ENCODE measurements at places on chromosomes 16 and 17. TPM values are rescaled to one million over a fixed set of nuclear protein-coding genes. Genes with fewer than 3 reads are reported as not detected.

The KRT25 gene
- not detected for total RNA-seq

The LSM12 gene
- total RNA-seq = 33.8 TPM

The SLC46A1 gene
- total RNA-seq = 5.7 TPM

The SOX8 gene
- 3.0 TPM for total RNA-seq

GRCh38 chr17:27575096-27575911 is 55.7 kb upstream of the LGALS9 start:
- no peak for DNase-seq
- no peak overlapping the region for H3K27ac ChIP-seq
- H3K4me1 ChIP-seq = no peaks in the 10 kb centered on the region
- H3K4me3 ChIP-seq = no peak overlapping the region
- H3K36me3 ChIP-seq = no peaks in the 10 kb centered on the region

DNA sequence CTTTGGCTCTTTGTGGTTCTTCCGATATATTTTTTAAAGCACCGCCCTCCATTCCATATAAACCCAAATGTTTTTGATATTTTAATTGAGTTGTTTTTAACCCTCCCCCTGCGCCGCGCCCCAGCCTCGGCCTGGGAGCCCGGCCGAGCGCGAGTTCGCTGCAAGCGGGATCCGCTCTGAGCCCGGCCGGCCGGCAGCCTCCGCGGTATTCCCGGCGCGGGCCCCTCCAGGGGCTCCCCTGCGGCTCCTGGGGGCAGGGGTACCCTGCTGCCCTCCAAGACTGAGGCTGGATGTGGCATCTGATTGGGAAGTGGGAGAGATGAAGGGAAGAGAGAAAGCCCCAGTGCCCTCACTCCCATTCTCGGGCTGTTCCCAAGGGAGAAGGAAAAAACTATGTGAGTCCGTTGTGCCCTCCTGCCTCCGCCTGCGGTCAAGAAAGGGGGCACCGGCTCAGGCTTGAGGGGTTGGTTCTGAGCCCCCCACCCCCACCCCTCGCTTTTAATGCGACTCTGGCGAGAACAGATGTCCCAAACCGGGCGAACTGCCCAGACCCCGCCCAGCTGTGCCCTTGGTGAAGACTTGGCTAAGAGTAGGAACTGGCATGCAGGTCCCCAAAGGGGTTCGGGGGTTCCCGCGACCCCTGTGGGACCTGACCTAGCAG is 8.6 kb downstream of the NEUROD2 start:
- H3K27me3 ChIP-seq = peaks cover 96% of the 10 kb centered on the region
- no peak overlapping the region for H3K4me3 ChIP-seq
- H3K36me3 ChIP-seq = no peaks in the 10 kb centered on the region
- no peak overlapping the region for H3K27ac ChIP-seq
- no peak for DNase-seq

GRCh38 chr17:81025741-81026129 is 9.2 kb upstream of the BAIAP2 start:
- H3K4me3 ChIP-seq = no peak overlapping the region
- H3K36me3 ChIP-seq = no peaks in the 10 kb centered on the region
- DNase-seq = peak; percentile 74
- H3K27me3 ChIP-seq = no peaks in the 10 kb centered on the region
- peak overlapping the region; percentile 72 for H3K27ac ChIP-seq

GRCh38 chr17:7023576-7024401 is 939 bp downstream of the BCL6B start:
- H3K4me3 ChIP-seq = no peak overlapping the region
- peak overlapping the region; percentile 64 for H3K27ac ChIP-seq
- H3K4me1 ChIP-seq = peaks cover 32% of the 10 kb centered on the region
- DNase-seq = peak; percentile 94

DNA sequence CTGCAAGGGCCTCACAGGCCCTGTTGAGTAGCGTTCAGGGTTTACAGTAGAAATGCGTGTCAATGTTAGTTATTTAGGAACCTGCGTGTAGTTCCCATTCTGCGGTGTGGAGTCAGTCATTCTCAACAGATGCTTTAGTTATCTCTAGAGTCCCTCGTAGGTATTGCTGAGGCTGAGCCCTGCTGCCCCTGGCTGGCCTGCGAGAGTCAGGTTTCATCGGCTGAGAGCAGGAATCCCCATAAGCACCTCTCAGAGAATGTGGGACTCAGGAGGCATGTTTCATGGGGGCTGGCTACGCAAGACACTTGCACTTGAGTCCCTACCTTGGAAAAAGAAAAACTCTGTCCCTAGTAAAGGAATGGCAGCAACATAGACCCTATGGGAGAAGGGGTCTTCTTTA is 347.5 kb upstream of the ASIC2 start:
- no peak overlapping the region for H3K4me3 ChIP-seq
- no peak for DNase-seq
- H3K27ac ChIP-seq = no peak overlapping the region
- H3K4me1 ChIP-seq = peaks cover 2% of the 10 kb centered on the region

GRCh38 chr17:76993651-76994050 is 125.4 kb downstream of the MGAT5B start:
- peaks cover under 1% of the 10 kb centered on the region for H3K27me3 ChIP-seq
- H3K27ac ChIP-seq = no peak overlapping the region
- H3K4me3 ChIP-seq = no peak overlapping the region

DNA sequence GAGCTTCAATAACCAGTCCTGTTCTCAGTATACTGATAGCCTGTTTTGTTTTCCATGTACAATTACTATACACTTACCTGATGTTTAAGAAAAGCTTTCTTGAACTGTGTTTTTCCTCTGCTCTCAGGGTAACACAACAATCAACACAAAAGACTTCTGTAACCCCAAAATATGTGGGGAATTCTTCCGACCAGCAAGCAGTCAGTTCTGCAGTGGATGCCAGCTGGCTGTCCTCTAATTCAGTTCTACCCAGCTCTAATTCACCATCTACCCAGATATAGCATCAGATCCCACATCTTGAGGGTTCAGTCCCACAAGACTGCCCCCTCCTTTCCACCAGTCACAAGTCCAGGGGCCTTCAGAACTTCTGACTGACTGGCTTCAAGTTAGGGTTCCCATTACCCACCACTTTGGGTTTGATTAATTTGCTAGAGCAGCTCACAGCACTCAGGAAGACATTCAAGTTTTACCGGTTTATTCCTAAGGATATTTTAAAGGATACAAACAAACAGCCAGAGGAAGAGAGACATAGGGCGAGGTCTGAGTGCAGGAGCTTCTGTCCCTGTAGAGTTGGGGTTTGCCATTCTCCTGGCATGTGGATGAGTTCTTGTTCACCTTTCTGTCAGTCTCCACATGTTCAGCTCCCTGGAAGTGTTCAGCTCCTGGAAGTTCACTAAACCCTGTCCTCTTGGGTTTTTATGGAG is 178.2 kb downstream of the CHD9 start:
- peaks cover 34% of the 10 kb centered on the region for H3K36me3 ChIP-seq
- H3K27ac ChIP-seq = no peak overlapping the region
- H3K4me3 ChIP-seq = no peak overlapping the region
- H3K4me1 ChIP-seq = peaks cover 3% of the 10 kb centered on the region
- no peaks in the 10 kb centered on the region for H3K27me3 ChIP-seq

DNA sequence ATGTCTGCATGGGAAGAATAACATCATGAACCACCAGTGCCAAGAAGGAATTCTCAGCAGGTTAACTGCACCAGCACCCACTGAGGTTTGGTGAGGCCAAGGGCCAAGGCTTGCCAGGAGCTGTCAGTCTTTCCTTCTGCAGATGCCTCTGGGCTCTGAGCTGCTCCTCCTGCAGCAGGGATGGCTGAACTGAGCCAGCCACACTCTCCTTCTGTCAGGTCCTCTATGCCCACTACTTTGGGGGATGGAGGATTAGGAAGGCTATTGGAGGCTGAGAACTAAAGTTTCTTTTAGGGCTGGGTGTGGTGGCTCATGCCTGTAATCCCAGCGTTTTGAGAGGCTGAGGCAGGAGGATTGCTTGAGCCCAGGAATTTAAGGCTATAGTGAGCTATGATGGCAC is 71.6 kb downstream of the PLXDC1 start:
- peak overlapping the region; percentile 63 for H3K27ac ChIP-seq
- H3K4me1 ChIP-seq = peaks cover 8% of the 10 kb centered on the region
- H3K27me3 ChIP-seq = no peaks in the 10 kb centered on the region
- H3K4me3 ChIP-seq = no peak overlapping the region
- DNase-seq = no peak

- no peak overlapping the region for H3K27ac ChIP-seq
- peak; percentile 54 for DNase-seq
- H3K4me1 ChIP-seq = no peaks in the 10 kb centered on the region
- H3K27me3 ChIP-seq = no peaks in the 10 kb centered on the region
- H3K36me3 ChIP-seq = peaks cover 6% of the 10 kb centered on the region
Observed at GRCh38 chr17:80812362-80813088, 179.1 kb upstream of the CHMP6 start.

DNA sequence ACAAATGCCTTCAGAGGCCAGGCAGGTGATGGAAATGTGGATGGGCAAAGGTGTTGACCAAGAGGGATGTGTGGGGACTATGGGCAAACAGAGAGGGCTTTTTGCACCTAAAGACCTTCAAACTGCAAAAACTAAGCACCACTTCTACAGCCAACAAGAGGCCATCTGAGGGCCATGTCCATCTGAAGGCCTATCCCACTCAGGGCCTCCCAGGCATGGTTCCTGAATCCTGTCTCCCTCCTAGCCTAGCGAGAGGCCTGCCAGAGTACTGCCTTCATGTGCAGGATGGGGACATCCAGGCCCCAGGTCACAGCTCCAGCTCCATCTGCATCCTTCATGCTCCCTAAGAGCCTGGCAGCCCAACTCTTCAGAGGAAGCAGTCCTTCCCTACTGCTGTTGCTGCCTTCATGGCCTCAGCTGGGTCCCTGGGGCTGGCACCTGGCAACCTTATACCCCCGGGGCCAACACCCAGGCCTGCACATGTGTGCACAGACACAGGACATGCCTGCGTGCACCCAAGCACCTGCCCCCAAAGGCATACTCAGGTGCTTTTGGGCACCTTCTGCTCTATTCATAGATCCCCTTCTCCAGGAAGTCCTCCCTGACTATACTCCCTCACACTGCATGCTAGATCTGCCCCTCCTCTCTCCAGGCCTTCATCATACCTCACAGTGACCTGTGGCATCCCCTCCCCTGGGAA is 95.2 kb downstream of the C16orf78 start:
- H3K27ac ChIP-seq = no peak overlapping the region
- no peaks in the 10 kb centered on the region for H3K4me1 ChIP-seq
- no peak overlapping the region for H3K4me3 ChIP-seq
- peaks cover 24% of the 10 kb centered on the region for H3K27me3 ChIP-seq
- peak; percentile 21 for DNase-seq

Data from sigmoid colon (tissue), 7 donors.